Thyroid gland (tissue), 4 donors: ENCODE measurements at places on chromosomes 2 and 18. TPM values are rescaled to one million over a fixed set of nuclear protein-coding genes. Genes with fewer than 3 reads are reported as not detected.

DNA sequence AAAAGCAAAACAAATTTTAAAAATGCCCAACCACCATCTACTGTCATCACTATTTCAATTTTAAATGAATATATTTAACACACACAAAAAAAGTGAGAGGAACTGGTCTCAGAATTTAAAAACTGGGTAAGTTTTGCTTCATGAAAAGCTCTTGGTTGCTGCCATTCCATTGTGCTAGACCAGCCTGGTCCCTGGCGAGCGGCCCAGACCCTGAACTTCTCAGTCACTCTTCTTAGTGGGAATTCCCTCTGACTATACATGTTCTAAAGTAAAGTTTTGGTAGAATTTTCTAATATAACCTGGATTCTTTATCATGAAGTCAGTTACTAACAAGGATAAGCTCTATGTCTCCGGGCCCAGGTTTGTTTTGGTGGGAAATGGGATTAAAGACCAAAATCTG is 34.8 kb upstream of the TMEM177 start:
- peak; percentile 41 for DNase-seq

DNA sequence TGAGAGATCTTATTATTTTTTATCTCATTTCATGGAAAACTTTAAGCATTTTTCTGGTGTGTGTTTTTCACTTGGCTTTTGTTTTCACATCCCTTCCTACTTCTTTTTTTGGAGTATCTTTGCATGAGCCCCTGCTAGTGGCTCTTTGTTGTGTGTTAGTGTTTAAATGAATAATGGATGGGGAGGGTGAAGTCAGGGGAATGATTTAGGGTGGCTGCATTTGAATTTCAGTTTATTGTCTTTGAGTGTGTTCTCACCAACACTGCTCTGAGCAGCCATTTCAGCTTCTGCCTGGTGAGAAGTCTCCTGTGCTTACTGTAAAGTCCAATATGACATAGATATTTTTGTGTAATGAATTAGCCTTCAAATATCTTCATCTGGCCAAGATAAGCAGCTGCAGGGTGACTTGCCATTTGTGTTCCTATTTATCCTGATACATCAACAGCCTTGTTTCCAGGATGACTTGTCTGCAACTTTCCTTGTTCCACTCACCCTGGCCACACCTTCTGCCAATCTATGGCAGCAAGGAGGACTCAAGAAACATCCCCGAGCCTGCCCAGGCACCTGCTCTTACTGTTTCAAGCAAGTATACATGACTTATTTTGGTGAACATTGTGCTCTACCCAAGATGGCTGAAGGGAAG is 182.6 kb downstream of the PDE11A start:
- no peak for DNase-seq

DNA sequence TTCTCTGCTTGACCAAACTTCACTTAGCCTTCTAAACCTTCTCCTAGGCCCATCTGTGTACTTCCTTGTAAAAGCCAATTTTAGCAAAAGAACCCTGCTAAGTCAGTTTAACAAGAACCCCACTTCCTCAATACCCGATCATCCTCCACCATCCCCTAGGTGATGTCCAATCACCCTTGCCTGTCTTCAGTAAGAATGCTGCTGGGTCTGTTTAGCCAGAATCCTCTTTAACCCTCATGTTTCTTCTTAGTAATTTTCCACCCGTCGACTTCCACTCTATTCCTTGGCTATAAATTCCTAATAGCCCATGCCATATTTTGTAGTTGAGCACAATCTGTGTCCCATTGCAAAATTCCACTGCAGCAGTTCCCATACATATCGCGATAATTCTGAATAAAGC is 780.0 kb upstream of the RAB6C start:
- no peak for DNase-seq

DNA sequence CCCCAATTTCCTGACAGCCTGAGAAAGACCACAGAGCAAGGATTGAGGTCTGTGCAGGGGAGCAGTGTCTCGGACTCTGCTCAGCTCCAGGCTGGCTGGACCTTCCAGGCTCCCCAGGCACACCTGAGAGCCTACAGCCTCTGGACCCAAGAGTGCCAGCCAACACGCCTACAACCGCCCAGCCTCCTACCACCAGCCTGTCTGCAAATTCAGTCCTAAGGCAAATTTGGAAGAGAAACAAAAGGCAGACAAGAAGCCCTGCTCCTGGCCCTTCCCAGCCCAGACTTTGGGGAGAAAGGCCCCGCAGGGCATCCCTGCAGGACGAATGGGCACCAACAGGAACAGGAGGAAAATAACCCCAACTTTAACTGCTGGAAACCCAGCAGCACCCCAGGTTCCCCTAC is 1.9 kb downstream of the HS6ST1 start:
- DNase-seq: peak; percentile 7

DNA sequence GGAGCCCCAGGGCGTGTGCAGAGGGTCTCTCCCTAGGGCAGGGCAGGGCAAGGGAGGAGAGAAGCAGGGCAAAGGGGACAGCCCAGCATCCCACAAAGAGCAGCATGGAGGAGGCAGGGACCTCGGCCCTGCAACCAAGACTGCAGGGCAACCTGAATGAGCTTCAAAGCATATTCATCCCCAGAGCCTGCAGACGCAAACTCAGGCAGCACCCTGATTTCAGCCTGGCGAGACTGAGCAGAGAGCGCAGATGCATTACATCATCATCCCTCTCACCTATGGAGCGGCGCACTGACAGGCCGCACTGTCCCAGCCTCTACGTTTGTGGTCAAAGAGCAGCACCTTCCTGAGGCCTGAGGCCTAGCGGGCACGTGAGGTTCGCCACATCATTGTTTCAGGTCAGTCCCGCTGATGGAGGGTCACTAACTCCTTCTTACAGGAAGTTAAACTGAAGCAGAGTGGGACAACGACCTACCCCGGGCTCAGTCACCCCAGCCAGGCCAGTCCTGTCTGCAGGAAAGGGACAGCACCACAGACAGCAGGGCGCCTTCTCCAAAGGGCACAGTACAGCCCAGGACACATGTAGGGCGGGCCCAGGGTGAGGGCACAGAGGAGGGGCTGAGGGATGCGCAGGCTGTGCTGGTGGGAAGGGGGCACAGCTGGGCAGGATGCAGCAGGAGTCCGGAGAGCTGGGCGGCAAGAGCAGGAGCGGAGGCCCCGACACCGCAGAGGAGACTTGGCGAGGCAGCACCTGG is 67.2 kb upstream of the RAB6C start:
- no peak for DNase-seq

GRCh38 chr2:233021771-233022170 is 8.7 kb upstream of the NGEF start:
- DNase-seq: no peak

- no peak for DNase-seq
These were observed 32.4 kb downstream of the NGEF start for GRCh38 chr2:232980683-232981082.

- DNase-seq: no peak
These were observed 174.5 kb downstream of the PTPRM start for GRCh38 chr18:7741640-7742039.

DNA sequence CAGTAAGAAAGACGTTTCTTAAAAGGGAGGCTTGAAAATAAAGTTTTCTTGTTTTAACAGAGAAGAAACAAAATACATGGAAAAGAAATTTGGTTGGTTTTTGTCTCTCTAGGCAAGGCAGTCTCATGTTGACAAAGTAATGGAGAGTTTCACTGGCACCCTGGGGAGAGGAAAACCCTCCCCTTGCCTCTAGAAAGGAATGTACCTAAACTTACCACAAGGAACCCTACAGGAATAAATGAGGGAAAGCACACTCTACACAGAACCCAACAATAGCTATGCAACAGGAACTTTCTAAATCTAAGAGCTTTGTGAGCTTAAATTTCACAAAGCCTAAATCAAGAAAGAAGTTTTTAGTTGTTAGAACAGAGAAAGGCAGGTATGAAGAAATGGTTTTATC is 37.0 kb downstream of the FIGN start:
- DNase-seq: no peak

The DNAJC5G gene
- 2.1 TPM for total RNA-seq

DNA sequence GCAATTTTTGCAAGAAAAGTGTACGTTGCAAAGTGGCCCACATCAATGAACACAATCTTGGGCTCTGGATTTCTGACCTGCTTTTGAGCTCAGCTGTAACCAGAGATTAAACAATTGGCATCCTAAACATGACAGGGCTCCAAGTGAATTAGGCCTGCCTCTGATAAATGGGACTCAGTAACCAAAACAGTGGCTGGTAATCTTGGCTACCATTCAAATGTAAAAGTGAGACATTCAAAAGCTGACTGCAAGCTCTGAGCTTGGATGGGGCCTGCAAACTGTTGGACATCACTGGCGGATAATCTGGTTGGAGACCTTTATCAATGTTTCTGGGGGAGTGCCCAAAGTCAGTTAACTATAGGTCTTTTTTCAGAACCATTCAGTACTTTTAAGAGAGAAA is 160.7 kb downstream of the RAB3GAP1 start:
- no peak for DNase-seq

DNA sequence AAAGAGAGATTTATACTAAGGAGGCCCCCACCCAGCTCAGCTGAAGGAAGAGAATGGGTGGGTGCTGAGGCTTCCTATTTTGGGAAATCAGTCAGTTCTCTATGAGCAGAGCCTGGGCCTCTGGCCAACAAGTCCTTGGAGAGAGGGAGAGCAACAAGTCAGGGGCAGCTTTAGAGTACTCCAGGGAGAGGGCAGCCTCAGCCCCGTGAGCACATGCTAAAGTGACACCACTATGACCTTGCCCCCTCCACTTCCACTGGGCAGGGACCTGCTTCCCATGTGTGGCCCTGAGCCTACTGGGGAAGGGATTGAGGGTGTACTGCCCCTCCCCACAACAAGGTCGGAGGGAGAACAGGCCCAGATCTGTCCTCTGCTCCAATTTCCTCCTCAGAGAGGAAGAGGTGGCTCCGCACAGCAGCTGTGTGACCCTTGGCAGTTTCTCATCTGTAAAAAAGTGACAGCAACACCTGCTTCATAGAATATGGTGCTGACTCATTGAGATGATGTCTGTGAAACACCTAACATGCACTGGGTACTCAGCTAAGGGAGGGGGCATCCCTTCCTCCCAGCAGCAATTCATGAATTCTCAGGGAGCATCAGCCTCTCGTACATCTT is 72.9 kb downstream of the CLHC1 start:
- peak; percentile 76 for DNase-seq

- DNase-seq: peak; percentile 64
These were observed 23.9 kb downstream of the COL4A3 start for GRCh38 chr2:227188292-227188691.

- DNase-seq: no peak
These were observed 37.6 kb downstream of the DTNB start for GRCh38 chr2:25635797-25636196.

The NEU2 gene
- total RNA-seq: not detected

GRCh38 chr2:234411793-234412192 is 85.1 kb downstream of the ARL4C start:
- no peak for DNase-seq

The ST8SIA3 gene
- total RNA-seq: 0.17 TPM

GRCh38 chr2:33038230-33038629 is 91.5 kb downstream of the LTBP1 start:
- no peak for DNase-seq

DNA sequence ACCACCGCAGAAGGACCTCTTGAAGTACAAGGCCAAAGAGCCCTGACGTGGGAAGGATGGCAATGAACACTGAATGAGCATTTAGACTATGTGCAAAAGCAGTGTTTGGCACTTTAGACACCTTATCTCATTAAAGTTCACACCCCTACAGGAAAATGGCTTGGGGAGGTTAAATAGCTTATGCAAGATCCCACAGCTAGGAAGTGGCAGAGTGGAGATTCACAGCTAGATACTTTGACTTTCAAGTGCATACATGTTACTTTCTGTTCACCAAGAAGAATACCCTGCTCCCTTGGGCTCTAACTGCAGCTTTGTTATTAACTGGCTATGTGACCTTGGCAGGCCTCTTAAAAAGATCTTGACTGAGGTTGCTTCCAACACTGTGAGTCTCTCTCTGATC is 58.2 kb downstream of the ICOS start:
- DNase-seq: no peak

The BCL2 gene
- total RNA-seq: 108 TPM

The FAM237A gene
- not detected for total RNA-seq

- DNase-seq: no peak
These were observed 785 bp downstream of the ZNF892 start for GRCh38 chr2:95208106-95208505.

The PLB1 gene
- 3.3 TPM for total RNA-seq
